Left lung (tissue), 14 donors: ENCODE measurements at places on chromosomes 5 and 9. TPM values are rescaled to one million over a fixed set of nuclear protein-coding genes. Genes with fewer than 3 reads are reported as not detected.

Gene CAMK4
- total RNA-seq: 1.1 TPM

Gene CER1
- total RNA-seq: not detected

Gene ZDHHC11
- total RNA-seq: 14.6 TPM

Gene AGXT2
- total RNA-seq: not detected

Gene GDA
- not detected for total RNA-seq

Gene CLTA
- 219 TPM for total RNA-seq

Gene GPR150
- total RNA-seq: 0.16 TPM

Gene BRD3
- total RNA-seq: 37.3 TPM

Gene POU5F2
- total RNA-seq: 1.2 TPM

Gene FBP1
- total RNA-seq: 191 TPM

Gene LCN9
- not detected for total RNA-seq

Gene GMCL2
- total RNA-seq: not detected

Gene WDR41
- 43.6 TPM for total RNA-seq

Gene PCDHB16
- 3.1 TPM for total RNA-seq
